ENCODE measurements at places on chromosomes 1 and 21.

DNA sequence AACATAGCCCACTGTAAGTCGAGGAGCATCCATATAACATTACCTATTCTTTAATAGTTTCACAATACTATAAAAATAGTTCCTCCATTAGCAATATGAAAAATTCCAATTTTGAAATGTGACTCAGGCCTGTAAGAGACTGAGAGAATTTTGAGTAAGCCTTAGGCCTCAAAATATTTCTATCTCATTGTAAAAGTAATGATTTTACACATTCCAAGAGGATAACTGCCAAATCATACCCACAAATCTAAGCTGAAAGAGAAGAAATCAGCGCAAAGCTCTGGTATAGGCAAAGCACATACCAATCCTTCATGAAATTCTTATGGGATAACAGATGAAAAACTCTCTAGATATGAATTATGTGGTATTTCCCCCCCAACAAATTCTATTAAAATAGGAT is 144.1 kb downstream of the CDC42BPA start:
- peak; percentile 72 for DNase-seq

- DNase-seq, result no peak
These were observed 24.6 kb upstream of the DDOST start for GRCh38 chr1:20685741-20686140.

DNA sequence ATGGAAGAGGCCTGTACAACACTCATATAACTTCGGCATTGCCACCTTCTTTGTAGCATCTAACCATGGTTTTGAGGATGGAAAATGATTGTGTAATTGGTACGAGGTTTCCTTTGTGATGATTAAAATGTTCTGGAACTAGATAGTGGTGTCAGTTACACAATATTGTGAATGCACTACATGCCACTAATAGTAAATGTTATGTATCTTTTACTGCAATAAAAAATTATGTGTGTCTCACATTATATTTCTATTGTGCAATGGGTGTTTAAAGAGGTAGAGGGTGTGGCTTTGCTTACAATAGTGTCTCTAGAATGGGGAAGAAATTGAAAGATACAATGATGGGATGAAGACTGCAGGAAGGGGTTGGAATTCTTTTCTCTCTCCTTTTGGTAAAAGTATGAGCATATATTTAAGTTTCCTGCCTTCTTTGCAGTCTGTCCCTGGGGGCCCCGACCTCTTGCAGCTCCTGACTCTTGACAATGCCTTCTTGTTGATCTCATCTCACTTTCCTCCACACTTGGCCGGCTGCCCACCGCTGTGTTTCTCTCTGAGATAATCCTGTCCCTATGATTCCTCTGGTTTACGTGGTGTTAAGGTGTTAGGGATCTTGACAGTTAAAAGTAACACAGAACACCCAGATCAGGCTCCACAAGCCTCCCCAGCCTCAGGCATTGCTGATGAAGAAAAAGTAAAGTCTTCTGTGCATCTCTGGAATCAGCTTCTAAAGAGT is 39.3 kb downstream of the MTARC1 start:
- no peak for DNase-seq

DNA sequence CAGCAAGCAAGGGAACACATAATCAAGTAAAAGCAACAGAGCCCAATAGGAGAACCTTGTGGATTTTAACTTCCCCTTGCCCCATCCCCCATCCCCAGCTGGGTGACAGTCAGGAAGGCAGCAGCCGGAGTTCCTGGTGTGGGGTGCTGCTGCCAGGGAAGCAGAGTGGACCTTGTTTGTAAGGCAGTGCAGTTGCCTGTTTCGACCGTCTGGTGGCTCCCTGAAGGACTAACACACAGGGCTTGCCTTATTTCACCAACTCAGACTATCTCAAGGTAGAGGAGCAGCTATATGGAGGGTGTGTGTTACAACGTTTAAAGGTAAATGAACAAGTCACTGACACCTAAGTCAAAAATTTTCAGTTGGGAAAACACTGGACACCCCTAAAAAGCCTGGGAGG is 6.6 kb downstream of the KRTAP10-8 start:
- DNase-seq, result no peak
